ENCODE measurements at places on chromosomes 12 and 14.

GRCh38 chr12:28998662-28999120, 150.4 kb upstream of the FAR2 start:
- DNase-seq = peak; percentile 35

- DNase-seq = peak; percentile 27
These were observed 15.3 kb downstream of the WDR20 start for GRCh38 chr14:102154821-102155549.

GRCh38 chr14:65506801-65507200, 94.3 kb downstream of the FUT8 start:
- peak; percentile 17 for DNase-seq

DNA sequence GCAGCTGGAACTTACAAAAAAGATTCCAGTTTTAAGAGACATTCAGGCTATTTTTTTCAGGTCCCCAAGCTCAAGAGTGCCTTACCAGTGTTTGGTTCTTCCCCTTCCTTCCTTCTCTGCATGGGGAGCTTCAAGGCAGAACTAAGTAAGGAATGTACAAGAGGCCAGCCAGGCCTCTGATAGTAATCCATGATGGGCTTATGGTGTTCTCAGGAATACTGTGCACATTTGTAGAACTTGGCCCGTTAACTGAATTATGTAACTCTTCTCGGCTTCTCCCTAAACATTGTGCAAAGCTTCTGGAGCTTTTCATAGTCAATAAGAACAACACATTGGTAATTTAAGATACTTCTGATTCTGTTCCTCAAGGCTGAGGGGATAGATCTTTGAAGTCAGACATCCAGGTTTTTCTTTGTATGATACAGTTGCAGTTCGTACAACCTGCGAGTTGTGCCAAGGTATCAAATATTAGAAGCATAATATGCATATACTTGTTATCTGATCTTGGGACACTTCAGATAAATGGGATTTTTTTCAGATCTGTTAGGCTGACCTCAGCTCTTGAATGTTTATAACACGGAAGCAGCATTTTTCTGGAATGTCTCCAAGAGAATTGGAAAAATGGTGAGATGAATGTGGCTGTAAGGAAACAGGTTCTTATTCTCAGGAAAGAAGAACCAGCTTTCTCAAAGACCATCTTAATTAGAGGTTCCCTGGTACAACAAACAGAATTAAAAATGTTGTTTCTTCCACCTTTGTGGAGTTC, 148.6 kb downstream of the ANO4 start:
- DNase-seq = no peak

GRCh38 chr14:102208741-102209140, 69.0 kb downstream of the WDR20 start:
- no peak for DNase-seq

GRCh38 chr12:77608271-77608824, 222.3 kb upstream of the NAV3 start:
- DNase-seq = no peak

DNA sequence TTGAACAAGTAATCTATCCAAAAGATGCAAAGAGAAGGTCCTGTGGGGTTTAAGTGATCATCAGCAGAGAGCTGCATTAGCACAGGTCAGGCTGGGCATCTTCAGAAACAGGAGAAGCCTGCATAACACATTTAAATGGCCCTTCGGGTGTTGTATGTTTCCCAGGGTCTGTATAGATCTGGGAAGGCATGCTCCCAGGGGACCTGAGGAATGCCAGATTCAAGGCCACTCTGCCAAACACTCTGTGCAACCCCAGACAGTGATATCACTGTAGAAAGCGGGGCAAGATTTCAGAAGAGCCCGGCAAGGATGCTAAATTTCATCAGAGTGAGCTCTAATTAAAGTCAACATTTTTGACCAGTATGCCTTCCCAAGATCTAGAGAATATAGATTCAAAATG, 92.9 kb downstream of the ARMH4 start:
- no peak for DNase-seq

GRCh38 chr12:1504895-1505311, 89.5 kb downstream of the FBXL14 start:
- DNase-seq = no peak

- no peak for DNase-seq
These were observed 105.6 kb downstream of the DAAM1 start for GRCh38 chr14:59293935-59294661.

- DNase-seq = peak; percentile 37
These were observed 47.0 kb downstream of the C12orf50 start for GRCh38 chr12:87982208-87982607.

DNA sequence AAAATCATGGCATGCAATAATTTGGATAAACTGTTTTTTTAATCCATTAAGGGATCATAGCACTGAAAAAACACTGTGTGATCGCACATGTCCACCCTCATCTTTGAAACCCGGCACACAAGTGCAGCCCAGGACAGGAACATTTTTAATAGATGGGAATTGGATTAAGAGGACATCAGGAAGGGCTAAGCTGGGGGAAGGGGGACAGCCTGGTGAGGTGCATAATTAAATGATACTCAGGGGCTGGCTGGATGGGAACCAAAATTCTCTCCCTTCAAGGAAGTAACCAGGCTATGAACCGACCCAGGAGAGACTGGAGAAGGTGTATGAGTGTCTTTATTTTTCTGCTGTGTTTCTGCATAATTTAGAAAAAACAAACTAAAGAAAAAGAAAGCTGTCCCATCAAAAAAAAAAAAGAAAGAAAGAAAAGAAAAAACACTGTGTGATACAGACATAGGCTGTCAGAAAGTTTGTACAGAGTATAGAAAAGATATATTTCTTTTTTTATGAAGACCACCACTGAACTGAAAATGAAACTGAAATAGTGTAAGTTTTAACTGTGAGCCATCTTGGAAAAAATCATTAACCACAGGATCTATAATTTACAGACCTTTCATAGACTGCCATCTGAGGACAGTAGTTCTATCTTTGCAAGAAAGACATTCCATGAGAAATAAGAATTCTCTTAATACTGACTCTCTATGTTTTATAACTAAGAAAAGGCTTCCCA, 75.1 kb upstream of the SLC38A4 start:
- no peak for DNase-seq

DNA sequence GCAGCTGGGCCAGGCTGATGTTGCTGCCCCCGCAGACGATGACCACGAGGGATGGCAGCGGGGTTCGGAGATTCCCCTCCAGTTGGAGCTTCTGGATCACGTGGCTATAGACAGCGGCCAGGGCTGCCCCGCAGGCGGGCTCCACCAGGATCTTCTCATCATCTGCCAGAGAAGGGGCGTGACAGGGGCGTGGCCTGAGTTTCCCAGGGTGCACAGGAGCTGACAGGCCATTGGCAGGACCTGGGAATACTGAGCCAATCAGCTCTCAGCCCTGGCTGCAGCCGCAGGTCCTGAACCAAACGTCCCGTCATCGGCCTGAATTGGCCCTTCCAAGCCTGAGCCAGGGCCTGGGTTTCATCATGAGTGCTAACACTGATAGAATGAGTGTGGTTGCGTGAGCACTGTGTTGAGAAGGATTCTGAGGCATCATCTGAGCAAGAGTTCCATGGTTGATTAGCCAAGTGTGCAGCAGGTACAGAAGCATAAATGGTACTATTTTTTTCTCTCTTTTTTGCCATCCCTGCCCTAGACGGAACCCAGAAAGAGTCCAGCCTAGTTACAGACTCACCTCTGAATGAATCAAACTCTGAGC, 10.6 kb downstream of the SDS start:
- no peak for DNase-seq

- DNase-seq = no peak
These were observed 68.2 kb upstream of the WSCD2 start for GRCh38 chr12:108060903-108061302.

- no peak for DNase-seq
These were observed 102.8 kb downstream of the SCAF11 start for GRCh38 chr12:45887544-45887943.

GRCh38 chr12:49963976-49964815, 2.5 kb downstream of the AQP5 start:
- DNase-seq = no peak

DNA sequence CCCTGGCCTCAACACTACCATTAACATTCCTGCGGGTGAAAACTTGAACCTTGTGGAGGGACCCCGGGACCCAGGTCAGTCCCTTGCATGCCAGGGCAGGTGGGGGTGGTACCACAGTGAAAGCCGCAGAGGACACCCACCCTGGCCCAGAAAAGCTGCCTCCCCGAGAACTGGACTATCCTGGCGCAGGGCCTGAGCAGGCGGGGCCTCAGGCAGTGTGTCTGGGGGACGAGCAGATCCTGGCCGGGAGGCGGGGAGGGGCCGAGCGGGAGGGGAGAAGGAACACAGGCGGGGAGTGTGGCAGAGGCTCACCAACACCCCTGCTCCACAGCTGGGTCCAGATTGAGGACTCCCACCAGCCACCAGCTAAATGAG, 10.0 kb downstream of the AHNAK2 start:
- DNase-seq = no peak

- no peak for DNase-seq
These were observed 164.7 kb downstream of the SSPN start for GRCh38 chr12:26360062-26360461.

DNA sequence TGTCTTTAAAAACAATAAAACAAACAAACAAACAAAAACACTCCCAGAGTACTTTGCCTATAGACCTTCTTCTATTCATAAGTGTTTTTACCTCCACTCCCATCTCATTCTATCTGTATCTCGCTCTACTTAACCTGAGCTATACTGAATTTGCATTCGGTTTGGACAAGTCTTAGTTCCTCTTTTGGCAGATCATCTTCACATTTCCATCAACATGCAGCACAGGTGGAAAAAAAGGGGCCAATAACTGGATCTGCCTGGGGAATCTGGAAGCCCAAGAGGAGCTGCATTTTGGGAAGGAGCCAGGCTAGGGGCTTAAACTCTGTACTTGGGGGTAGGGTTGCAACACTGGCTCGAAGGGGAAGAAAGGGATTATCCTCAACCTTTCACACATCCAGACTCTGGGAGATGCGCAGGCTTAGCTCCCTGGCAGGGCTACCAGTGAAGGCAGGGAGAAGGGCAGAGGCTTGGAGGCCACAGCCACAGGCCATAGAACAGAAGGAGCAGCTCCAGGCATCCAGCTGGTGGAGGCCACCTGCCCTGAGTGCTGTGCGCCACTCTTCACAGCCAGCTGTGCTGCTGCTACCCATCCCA, 4.1 kb downstream of the NINJ2 start:
- no peak for DNase-seq

GRCh38 chr12:51349026-51349425, 2.5 kb upstream of the CELA1 start:
- peak; percentile 60 for DNase-seq

GRCh38 chr14:83019744-83020414, 1486.2 kb upstream of the SEL1L start:
- DNase-seq = no peak

DNA sequence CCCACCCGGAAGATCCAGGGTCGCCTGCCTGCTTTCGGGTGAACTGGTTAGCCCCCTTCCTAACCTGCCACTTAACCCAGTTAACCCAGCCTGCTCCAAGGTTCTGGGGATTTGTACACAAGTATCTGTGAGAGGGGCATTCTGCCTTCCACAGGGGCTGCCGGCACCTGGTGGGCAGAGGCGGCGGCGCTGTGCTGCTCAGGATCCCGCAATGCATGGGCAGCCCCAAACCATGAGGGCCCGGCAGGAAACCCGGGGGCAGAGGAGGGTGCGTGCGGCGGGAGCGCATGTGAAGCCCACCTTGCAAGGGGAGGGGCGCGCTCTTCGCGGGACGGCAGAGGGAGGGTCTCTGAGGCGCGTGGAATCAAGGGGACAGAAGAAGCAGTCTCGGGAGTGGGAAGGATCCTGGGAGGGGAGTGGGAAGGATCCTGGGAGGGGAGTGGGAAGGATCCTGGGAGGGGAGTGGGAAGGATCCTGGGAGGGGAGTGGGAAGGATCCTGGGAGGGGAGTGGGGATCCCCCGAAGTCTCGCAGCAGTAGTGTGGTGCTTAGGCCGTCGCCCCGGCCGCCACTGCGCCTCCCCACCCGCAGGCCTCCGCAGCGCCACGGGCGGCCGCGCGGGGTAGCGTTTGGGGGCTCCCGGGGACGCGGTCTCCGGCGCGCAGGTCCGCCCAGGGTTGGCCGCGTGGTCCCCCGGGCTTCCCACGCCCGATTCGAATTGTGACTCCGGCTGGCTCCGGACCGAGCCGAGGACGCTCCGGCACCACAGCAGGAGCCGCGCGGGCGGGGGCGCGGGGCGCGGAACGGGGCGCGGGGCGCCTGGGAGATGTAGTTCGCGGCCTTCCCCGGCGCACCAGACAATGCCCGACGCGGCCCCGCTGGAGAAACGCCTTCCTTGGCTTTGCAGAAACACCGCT, 4.9 kb upstream of the MTA1 start:
- peak; percentile 42 for DNase-seq

DNA sequence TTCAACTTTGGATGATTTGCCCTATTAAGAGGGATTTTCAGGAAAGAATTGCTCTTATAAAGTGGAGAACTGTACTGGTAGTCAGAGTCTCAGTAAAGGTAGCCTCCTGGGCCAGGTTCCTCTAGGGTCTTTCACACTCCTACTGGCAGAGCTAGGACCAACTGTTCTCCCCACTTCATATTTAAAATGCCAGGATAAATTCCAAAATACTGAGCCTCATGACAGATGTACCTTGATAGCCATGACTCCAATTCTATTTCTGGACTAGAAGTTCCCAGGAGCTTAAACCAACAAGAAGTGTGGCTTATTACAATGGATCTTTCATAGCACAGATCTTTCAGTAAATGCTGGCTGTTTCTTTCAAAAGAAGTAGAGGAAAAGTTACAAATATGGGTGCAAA, 126.5 kb downstream of the C12orf75 start:
- no peak for DNase-seq

DNA sequence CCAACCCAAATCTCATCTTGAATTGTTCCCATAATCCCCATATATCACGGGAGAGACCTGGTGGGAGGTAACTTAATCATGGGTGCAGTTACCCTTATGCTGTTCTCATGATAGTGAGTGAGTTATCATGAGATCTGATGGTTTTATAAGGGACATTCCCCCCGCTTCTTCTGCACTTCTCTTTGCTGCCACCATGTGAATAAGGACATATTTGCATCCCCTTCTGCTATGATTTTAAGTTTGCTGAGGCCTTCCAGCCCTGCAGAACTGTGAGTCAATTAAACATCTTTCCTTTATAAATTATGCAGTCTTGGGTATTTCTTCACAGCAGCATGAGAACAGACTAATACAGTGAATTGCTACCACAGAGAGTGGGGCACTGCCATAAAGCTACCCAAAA, 179.1 kb downstream of the LRIG3 start:
- peak; percentile 9 for DNase-seq

- DNase-seq = peak; percentile 73
These were observed 3.4 kb upstream of the IRF2BPL start for GRCh38 chr14:77031759-77032490.

GRCh38 chr14:83300476-83301064, 1766.9 kb upstream of the SEL1L start:
- DNase-seq = no peak

GRCh38 chr14:84929834-84930233, 600.1 kb upstream of the FLRT2 start:
- no peak for DNase-seq

Data from M059J (cell line).